Retinal pigment epithelial cell (primary cell): ENCODE measurements at places on chromosomes 13 and 19.

DNA sequence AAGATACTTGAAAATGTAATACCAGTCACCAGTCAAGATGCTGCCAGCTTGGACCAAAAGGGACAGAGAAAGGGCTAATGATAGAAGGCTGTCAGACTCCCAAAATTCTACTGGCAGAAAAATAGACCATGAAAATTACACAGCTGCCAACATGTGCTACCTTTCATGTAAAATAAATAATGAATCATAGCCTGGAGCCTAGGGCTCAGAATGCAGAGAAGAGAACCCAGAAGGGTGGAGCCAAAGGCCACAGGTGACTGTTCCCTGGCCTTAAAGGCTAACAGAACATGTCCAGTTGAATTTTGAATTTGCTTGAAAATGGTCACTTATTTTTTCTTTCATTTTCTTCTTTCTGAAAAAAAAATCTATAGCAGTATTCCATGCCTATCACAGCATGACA is 1827.0 kb upstream of the MIR17HG start:
- no peak for DNase-seq

DNA sequence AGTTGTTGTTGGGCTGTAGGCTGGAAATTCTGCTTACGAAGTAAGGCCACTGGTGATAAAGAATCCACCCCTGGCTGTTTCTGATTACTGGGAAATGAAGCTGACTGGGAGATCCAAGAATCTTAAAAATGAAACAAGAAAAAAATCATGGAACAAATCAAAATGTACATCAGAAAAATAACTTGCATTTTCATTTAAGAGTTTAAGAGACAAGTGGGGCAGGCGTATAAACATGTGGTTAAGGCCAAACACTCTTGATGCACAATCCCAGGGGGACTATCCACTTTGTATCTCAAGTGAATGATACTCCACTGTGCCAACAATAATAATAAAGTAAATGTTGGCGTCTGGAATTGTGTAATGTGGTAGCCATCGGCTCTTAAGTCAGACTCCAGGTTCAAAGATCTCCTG is 24.6 kb downstream of the ZMYM5 start:
- DNase-seq: no peak

DNA sequence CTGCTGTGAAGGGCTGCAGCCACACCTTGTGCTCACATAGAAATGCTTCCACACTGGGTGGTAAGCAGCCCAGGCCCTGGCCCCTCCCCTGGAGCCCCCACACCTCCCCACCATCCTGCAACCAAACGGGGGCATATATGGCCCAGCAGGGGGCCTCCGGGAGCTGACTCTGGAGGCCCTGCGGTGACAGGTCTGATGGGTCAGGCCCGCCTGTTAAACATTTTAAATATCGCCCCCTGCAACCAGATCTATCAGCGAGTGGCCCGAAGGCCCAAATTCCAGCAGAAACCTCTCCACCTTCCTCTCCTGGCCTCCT is 48.0 kb upstream of the KATNAL1 start:
- DNase-seq: no peak

- no peak for DNase-seq
These were observed 5.8 kb downstream of the KIRREL2 start for GRCh38 chr19:35862528-35862927.

- no peak for DNase-seq
These were observed 13.6 kb downstream of the GRTP1 start for GRCh38 chr13:113350065-113350937.
